ENCODE measurements at places on chromosomes 1 and 21. TPM values are rescaled to one million over a fixed set of nuclear protein-coding genes. Genes with fewer than 3 reads are reported as not detected.

Gene RBM11
- not detected for total RNA-seq

Gene KCNN3
- 1.4 TPM for total RNA-seq

Gene MNDA
- not detected for total RNA-seq

Gene RGS5
- 189 TPM for total RNA-seq

Gene SLC16A4
- total RNA-seq = 15.3 TPM

Gene SPRR2F
- total RNA-seq = not detected

Gene GFI1
- 0.26 TPM for total RNA-seq

Gene CHRNB2
- under 0.01 TPM for total RNA-seq

Gene CFAP107
- not detected for total RNA-seq
